ENCODE measurements at places on chromosomes 2 and 18. TPM values are rescaled to one million over a fixed set of nuclear protein-coding genes. Genes with fewer than 3 reads are reported as not detected.

VWA3B gene
- total RNA-seq = 0.97 TPM

SLC5A7 gene
- total RNA-seq = 10.3 TPM

IL36RN gene
- 0.17 TPM for total RNA-seq

SLC8A1 gene
- 51.5 TPM for total RNA-seq

SCN3A gene
- 39.8 TPM for total RNA-seq

KHK gene
- total RNA-seq = 5.0 TPM

CRYGD gene
- 0.64 TPM for total RNA-seq

MATN3 gene
- total RNA-seq = 1.3 TPM

SKOR2 gene
- total RNA-seq = 0.47 TPM

ZSWIM2 gene
- not detected for total RNA-seq

NCKAP5 gene
- 6.2 TPM for total RNA-seq

SRSF7 gene
- 245 TPM for total RNA-seq

CTAGE1 gene
- not detected for total RNA-seq
